ENCODE measurements at places on chromosomes 2 and 18.

GRCh38 chr18:44835703-44836102 is 155.0 kb downstream of the SETBP1 start:
- no peak for DNase-seq

DNA sequence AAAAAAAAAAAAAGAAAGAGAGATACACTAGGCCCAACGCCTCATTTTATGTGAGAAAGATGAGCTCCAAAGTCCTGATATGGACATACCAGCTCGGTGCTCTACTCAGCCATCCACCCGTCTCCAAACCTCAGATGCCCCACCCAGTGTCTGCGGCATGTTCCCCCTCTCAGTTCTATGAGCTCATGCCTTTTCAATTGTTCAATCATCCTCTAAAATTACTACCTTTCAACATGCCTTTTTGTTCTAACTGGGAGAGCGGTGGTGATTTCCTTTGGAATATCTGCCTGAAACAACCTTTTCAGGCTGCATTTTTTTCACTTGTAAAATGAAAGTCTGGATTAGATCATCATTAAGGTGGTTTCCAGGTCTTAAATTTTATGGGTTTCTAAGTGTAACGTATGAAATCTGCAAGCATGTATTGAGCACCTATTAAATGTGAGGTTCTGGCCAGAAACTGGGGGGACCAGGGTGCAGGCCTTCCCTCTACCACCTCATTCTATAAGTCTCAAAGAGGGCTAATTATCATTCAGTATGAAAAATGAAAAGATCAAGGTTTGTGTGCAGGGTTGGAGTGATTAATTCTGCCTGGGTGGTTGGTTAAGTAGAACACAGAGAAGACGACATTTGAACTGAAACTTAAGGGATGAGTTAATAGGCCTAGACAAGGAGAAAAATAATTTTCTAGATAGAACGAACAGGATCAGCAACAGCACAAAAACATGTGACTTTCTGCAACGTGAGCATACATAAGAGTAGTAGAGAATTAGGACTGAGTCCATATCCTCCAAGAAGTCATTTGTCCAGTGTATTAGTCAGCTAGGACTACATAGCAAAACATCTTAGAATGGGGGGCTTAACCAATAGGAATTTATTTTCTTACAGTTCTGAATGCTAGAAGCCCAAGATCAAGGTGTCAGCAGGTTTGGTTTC is 87.4 kb upstream of the GLS start:
- DNase-seq: no peak

GRCh38 chr2:146323564-146323963 is 1521.3 kb upstream of the ACVR2A start:
- no peak for DNase-seq

DNA sequence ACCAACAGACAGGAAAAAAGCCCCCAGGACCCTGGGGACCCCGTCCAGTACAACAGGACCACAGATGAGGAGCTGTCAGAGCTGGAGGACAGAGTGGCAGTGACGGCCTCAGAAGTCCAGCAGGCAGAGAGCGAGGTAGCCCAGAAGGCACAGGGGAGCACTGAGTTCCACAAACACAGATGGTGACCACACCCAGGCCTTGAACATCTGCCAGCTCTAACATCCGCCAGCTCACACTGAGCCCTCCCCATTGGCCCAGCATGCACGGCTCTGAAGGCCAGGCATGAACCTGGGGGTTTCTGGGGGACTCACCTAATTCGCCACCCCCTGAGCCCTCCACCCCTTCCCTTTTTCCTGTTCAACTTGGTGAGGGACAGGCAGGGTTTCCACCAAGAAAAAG is 25.6 kb upstream of the PRLH start:
- peak; percentile 18 for DNase-seq

DNA sequence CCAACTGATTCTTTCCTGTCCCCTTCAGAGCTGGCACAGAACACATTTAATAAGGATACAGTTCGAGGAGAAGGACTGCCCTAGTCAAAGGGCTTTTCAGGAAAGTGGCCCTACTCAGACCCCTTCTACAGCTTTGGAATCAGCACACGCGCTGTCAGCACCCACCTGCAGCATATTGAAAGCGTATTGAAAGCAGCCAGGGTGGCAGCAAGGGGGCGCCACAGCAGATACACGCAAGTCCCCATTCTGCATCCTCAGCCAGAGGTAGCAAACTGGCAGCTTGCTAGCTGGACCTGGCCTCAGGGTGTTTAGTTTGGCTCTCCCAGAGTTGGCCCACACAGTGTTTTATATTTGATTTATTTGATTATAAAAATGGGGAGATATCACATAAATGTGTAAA is 101.0 kb upstream of the NT5C1B start:
- DNase-seq: no peak

GRCh38 chr2:155633887-155634570 is 698.5 kb downstream of the NR4A2 start:
- no peak for DNase-seq

DNA sequence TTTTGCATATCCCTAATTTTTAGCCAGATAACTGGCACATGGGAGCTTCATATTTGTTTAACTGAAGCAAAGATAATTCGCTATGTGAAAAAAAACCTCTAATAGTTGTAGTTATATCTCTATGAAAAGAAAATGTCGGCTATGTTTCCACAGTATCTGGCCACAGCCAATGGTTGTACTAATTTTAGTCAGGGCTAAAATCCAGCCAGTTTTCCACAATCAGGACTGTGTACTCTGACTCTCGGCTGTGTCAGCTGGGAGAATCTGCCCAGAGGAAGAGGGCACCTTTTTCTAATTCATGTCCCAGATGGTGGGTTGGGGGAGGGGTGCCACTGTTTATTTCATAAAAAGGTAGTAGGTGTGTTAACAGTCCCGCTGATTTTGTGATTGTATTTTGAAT is 38.8 kb downstream of the STRADB start:
- no peak for DNase-seq

- no peak for DNase-seq
Observed at GRCh38 chr2:55061523-55062344, 11.5 kb upstream of the RTN4 start.

DNA sequence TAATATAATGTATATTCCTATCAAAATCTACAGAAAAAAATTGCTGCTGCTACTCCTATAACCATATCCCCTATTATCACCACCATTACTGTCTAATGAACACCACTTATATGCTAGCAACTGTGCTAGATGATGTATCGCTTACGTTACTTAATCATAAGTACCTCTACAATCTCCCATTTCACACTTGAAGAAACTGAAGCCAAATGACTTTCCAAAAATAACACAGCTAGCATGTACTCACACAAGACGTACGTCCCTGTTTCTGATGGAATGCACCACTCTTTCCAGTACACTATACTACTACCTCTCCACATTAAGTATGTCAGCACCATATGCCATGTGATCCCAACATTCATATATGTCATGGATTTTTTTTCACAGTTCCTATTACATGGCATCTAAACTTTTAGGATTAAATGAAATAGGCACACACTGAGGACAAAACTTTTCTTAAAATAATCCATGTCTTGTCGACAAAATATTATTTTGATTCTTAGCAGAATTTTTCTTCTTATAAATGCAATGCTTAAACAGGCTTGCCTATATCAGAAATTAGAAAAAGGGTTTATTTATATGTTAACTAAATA is 112.8 kb downstream of the NBAS start:
- DNase-seq: no peak

- DNase-seq: no peak
Observed at GRCh38 chr18:11071300-11071699, 78.1 kb downstream of the PIEZO2 start.

DNA sequence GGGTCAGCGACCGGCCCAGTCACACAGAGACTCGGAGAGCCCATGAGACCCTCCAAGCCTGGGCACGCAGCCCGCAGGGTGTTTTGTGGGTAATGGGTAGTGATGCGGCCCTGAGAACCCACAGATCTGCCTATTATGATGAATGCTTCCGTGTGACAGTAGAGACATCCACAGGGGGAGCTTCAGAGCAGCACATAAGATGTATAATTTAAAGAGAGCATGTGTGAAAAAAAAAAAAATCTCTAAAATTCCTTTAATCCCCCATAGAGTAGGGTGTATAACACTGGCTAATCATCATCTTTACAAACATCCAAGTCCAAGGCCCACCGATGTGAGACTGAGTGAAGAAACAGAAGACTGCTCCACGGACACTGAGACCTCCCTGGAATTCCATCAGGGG is 34.6 kb downstream of the BIN1 start:
- no peak for DNase-seq

DNA sequence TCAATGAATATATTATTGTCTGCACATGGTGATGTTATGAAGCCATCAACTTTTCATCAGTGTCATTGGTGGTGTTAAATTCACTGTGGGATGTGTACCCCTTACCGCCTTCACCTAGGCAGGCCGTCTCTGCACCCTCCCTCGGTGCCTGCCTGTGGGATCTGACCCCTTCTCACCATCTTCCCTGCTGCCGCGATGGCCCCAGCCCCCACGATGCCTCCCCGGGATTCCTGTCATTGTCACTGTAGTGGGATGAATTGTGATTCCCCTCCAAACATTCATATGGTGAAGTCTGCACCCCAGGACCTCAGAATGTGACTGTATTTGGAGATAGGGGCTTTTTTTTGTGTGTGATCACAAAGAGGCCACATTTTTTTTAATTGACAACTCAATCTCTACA is 198.3 kb upstream of the HS6ST1 start:
- no peak for DNase-seq

GRCh38 chr2:62313449-62314227 is 117.7 kb downstream of the B3GNT2 start:
- no peak for DNase-seq

DNA sequence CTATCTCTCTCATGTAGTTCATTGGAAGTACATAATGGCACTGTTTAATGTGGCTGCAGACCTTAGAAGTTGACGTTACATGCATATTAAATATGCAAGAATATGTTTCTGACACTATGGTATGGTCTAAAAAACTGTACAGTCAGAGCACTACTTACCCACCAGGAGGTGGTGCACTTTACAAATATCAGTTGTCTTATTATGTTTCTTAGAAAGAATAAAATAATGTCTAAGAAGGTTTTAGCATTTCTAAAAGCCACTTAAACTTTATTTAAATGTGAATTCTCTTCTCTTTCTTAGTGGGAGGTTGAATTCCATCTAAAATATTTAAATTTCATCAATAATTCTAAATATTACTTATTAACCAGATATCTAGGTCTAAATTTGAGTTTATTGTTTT is 4.3 kb downstream of the TMEFF2 start:
- no peak for DNase-seq

- DNase-seq: no peak
Observed at GRCh38 chr2:161250864-161251436, 57.3 kb upstream of the PSMD14 start.

Measured in AG04450 (cell line).